NCI-H2081 treated with DMSO at 0.1 percent for 48 hours (cell line): ENCODE measurements at places on chromosomes 2 and 18.

- DNase-seq, result no peak
These were observed 246.2 kb upstream of the ID2 start for GRCh38 chr2:8435608-8436007.

DNA sequence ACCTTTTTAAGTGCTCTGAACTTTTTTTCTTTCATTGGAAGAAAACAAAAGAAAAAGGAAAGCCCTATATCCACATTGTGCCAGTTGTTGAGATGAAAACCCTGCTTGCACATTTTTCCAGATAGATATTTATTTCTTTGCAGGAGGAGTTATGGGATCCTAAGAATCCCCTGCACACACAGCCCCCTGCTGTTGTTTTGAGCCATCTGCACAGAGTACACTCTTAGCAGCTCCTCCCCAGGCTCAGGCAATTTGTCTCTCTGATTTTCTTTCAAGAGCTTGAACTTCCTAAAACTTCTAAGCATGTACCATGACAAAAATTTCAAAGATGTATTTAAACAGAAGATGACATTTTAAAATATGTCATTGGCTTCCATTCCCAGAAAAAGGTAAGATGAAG, 436.9 kb downstream of the METTL4 start:
- DNase-seq, result no peak

DNA sequence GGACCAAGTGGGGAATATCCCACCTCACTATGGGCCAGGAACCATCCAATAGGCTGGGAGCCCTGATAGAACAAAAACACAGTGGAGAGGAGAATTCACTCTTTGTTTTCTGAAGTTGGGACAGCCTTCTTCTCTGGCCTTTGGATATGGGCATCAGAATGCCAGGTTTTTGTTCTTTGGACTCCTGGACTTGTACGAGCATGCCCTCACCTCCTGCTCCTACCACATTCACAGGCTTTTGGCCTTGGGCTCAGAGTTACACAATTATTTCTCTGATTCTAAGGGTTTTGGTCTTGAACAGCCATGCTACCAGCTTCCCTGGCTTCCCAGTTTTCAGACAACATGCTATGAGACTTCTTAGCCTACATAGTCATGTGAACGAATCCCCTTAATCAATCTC, 732.9 kb upstream of the VRK2 start:
- no peak for DNase-seq

- DNase-seq, result peak; percentile 59
These were observed 13.1 kb downstream of the HS6ST1 start for GRCh38 chr2:128305555-128306080.

- DNase-seq, result no peak
These were observed 10.7 kb upstream of the TWSG1 start for GRCh38 chr18:9323750-9324445.

DNA sequence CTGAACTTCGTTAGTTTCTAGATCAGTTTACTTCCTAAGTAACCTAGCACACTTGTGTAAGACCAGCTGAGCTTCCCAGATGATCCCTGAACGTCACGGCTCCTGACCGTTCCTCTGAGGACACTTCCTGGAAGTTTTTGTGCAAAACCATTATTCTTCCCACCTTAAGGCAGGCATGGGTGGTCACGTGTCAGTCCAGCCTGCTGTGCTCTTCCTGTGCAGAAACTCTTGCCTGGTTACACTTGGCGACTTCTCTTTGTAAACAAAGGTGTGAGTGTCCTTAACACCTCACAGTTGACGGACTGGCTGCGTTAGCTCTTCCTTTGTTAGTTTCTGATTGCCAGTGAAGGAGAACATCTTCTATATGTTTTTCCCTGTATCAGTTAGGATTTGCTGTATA, 118.3 kb downstream of the SH3RF3 start:
- no peak for DNase-seq

- no peak for DNase-seq
These were observed 340.8 kb upstream of the SPHKAP start for GRCh38 chr2:228522276-228522675.

DNA sequence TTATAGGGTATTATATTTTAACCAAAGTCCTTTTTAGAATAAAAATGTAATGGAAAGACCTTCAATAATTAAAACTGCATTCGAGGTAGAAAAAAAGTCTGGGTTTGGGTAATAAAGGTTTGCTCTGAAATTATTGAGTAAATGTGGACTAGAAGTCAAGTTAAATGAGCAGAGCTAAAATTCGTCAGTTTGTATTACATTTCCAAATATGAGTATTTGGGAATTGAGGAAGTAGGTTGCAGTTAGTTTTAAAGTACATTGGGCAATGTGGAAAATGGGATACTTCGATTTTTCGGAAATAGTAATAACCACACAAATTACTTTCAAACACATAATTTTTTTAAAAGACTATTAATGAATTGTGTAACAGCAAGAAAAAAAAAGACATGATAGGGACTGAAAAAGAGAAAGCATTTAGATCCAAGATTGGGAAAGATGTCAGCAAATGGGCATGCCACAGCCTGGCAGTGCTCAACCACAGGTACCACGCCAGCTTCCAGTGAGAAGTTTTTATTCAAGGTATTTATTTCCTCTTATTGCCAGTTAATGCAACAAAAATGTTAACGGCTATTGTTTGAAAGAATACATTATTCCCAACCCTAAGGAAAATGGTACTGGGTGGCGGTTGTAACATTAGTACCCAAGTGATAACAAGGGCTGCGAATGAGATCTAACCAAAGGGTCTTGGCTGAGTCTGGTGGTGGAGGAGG, 50.0 kb downstream of the TTC39C start:
- no peak for DNase-seq

DNA sequence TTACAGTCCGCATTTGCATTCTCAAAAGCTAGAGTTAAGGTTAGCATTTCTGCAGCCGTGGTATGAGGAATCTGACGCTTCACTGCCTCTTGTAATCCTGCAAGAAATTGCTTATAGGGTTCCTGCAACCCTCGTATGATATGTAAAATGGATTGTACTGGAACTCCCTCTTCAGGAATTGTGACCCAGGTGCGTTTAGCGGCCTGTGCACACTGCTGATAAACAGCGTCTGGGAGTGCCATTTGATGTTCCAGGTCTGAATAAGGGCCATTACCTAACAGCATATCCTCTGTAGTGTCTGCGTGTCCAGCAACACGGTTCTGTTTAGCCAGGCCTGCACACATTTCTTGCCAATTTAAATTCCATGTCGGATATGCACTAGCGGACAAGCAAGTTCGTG, 42.5 kb downstream of the CXCR4 start:
- DNase-seq, result no peak

DNA sequence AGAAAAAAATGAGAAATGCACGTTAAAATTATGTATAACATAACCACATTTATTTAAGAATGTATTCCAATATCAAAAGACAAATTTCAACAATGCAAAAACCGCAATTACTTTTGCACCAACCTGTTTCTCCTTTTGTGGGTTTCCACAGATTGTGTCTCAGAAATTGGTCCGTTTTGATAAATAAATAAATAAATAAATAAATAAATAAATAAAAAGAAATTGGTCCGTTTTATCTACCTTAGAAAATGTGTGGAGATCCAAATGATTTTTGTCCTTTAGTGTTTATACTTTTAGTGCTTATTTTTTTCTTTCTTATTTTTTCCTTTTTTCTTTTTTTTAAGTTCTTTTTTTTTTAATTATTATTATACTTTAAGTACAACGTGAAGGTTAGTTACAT, 1682.2 kb upstream of the TMEFF2 start:
- DNase-seq, result no peak

DNA sequence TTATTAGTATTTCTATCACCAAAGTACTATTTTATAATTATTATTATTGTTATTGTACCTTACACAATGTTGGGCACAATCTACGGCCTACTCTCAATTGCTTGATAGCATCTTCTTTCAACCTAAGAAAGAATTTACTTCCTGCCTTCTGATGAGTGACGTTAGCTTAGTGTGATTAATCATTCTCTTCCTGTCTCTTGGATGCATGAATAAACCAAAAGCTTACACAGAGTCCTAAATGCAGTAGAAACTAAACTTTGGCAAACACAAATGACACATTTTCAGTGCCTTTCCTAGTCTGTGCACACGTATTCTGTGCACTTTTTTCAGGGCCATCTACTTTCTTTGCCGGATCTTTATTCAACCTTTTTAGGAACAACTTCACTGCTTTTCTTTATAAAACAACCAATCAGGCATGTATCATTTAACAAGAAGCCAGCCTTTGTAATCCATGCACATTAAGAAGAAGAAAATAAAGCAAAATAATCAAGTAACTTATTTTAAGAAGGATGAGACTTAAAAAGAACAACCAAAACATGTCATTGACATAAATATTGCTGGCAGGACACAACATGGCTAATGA, 19.1 kb downstream of the TRAK2 start:
- DNase-seq, result no peak

DNA sequence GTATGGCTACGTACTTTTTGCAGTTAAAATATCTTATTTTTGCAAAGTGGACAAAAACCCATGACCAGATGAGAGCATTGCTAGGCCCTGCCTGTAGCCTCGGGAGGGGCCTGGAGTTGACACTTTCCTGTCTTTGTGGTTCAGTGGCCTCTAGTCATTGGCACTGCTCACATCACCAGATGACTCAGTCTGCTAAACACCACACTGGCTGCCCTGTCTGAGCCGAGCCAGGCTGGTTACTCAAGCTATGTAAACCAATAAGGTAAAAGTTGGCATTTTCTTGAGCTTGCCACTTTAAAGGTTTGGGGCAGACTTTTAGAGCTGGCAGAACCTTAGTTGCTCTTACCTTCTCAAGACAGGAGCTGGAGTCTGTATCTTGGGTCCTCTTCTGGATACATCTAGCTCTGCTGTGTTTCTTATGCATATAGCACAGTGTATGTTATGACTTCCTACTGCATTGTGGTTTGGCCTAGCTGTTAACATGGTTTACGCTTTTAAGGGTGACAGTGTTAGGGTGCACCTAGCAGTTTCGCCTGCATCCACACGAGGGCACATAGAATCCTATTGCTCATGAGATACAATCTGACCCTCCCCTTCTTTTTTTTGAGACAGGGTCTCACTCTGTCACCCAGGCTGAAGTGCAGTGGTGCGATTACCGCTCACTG, 76.4 kb downstream of the AP1S3 start:
- DNase-seq, result no peak

- DNase-seq, result no peak
These were observed 18.4 kb downstream of the SH2D6 start for GRCh38 chr2:85436836-85437487.

DNA sequence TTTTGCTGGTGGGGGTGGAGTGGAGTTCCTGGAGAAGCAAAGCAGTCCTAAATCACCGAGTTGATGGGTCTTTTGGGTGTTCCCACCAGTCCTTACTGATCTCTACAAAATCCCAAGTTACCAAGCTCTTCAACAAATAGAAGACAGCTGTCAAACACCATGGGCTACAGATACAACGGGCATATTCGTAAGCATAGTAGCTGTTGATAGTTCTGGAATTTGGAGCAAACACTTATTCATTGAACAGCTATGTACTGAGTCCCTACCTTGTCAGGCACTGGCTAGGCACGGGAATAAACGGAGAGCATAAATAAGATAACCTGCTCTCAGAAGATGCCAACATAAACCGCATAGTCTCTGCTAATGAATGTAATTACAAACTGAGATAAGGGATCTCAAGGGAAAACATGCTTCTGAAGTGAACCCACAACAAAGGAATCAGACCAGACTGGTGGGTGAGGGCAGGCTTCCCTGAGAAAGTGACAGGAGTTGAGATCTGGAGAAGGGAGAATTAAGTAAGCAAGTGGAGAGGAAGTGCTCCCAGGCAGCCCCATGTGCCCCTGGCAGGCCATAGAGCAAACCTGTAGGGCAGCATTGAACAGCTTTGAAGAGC, 947 bp upstream of the ANKRD44 start:
- DNase-seq, result no peak

GRCh38 chr2:239805414-239805813, 219.7 kb downstream of the NDUFA10 start:
- no peak for DNase-seq

- DNase-seq, result no peak
These were observed 143.7 kb downstream of the LRATD1 start for GRCh38 chr2:14776216-14776615.

GRCh38 chr18:4444306-4444705, 10.8 kb downstream of the DLGAP1 start:
- no peak for DNase-seq

- DNase-seq, result no peak
These were observed at the start of gene LAMA3 for GRCh38 chr18:23689031-23689615. Gene LAMA3, plus strand, starts transcription at chr18:23689453. Its CDS starts 231 bp downstream, at chr18:23689684.

DNA sequence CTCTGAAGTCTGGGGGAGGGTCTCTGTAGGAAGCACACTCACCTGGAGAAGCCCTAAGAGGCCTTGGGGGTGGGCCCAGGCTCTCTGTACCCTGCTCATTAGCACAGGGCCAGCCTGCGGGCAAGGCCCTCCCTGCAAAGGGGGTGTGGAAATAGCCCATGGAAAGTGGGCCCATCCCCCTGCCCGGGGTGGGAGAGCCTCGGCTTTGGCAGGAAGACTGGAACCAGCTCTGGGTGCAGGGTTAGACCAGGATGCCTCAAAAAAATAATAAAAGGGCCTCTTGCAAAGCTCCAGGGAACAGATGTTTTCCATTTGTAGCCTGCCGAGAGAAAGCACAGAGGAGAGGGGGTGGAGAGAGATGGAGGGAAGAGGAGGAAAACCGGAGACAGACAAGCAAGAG, 98.7 kb downstream of the STPG4 start:
- DNase-seq, result no peak

DNA sequence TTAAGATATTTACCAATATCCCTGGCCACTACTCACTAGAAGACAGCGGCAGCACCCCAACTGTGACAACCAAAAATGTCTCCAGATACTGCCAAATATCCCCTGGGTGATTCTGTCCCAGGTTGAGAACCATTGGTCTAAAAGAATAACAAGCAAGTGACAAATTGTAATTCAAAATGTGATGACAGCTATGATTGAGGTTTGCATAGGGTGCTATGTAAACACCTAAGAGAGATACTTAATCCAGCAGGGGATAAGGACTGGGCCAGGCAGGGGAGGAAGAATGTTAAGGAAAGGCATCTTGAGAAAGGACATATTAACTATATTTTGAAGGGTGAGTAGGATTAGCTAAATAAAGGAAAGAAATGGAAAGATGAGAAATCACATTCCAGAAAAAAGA, 38.0 kb upstream of the ENOSF1 start:
- no peak for DNase-seq

DNA sequence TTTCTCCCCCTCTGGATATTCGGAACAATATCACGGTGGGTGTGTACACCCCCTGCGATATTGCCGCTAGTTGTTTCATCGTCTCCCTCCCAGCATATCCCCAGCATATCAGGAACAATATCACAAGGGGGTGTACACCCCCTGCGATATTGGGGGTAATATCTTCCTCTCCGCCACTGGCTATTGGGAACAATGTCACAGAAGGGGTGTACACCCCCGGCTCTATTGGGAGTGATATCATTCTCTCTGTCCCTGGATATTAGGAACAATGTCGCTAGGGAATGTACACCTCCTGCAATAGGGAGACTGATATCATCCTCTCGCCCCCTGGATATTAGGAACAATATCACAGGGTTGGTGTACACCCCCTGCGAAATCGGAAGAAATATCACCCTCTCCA, 1932.0 kb downstream of the SUCLG1 start:
- no peak for DNase-seq

- no peak for DNase-seq
These were observed 89.8 kb downstream of the PKP4 start for GRCh38 chr2:158546412-158547144.
